ENCODE measurements at places on chromosomes 12 and 14.
A peak's percentile ranks its signal among the peaks of the same experiment; 100 is the strongest.

GRCh38 chr12:5694759-5695409, 250.2 kb downstream of the ANO2 start:
- no peak for DNase-seq

DNA sequence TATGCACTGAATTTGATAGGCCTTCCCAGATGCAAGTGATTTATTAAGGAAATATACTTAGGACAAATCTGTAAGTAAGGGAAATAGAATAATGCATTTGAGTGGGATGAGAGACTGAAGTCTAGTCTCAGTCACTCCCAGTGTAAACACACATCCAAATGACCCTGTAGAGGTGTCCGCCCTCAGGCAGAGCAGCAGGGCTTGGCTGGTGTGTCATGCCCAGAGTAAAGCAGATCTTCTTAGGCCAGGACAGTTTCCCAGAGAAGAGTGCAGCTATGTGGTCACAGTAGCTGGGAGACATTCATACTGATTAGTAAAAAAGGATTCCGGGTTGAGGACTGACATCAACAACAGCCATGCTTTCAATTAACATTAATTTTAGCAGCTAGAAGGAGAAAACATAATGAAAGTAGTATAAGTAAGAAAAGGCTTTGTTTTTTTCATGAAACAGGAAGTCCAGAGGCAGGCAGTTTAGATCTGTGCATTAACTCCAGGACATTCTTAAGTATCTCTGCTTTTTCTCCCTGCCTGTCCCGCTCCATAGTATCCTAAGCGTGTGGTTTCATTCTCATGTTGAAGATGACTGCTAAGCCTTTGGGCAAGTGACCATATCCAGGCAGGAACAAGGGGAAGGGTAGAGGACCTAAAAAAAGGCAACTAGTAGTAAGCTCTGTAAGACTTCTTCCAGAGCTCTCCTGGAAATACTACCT, 35.7 kb downstream of the CNTN1 start:
- DNase-seq = no peak

- DNase-seq = peak; percentile 89
Measured at GRCh38 chr12:47885012-47885501, 19.7 kb downstream of the VDR start.

DNA sequence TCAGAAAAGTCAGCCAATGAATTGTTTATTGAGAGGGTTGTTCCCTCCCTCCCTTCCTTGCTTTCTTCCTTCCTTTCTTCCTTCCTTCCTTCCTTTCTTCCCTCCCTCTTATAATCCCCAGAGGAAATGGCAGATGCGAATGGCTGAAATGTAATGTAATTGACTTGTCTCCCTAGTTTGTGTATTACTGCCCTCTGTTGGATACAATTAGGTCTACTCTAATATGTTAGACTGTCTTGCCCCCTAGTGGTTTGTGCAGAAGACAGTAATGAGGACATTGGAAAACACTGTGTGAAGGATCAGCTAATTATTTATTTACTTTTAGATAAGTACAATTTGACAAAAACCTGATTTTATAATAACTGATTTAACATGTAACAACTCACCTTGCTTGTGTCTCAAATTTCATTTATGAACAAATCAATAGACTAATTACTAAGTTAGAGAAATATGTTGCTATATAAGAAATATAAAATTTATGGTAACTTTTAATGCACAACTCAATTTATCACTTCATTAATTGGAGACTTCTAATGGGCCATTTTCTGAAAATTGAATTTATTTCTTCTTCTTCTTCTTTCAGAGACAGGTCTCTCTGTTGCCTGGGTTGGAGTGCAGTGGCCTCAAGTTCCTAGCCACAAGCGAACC, 229.8 kb upstream of the LRIG3 start:
- DNase-seq = no peak

DNA sequence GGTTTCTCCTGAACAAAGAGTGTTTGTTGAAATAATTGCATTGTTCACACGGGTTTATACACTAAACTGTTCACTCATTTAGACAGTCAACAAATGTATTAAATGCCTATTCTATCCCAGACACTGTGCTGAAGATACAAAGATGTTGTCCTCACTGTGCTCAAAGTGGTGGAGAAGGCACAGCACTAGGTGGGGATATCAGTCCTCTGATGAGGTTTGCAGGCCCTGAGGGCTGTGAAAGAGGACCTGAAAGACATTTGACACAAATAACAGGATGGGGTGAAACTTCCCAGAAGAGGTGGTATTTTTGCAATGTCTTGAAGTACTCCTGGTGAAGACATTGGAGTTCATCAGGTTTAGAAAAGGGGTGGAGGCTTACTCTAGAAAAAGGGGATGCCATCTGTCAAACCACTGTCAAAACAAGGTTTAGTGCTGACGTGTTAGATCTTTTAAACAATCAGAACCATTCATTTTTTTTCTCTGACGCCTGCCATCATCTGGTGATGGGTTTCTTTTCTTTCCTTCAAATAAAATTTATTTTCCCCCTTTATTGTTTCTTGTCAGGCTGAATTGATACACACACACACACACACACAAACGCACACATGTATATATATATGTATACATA, 69.5 kb downstream of the ACSS3 start:
- DNase-seq = no peak

GRCh38 chr12:14068961-14069360, 87.6 kb upstream of the GRIN2B start:
- no peak for DNase-seq

- DNase-seq = no peak
Measured at GRCh38 chr12:48615681-48616080, 45.8 kb upstream of the LALBA start.

- DNase-seq = no peak
Measured at GRCh38 chr12:71069311-71069710, 88.5 kb downstream of the TSPAN8 start.

GRCh38 chr12:113462117-113462774, 9.4 kb downstream of the LHX5 start:
- peak; percentile 86 for DNase-seq

DNA sequence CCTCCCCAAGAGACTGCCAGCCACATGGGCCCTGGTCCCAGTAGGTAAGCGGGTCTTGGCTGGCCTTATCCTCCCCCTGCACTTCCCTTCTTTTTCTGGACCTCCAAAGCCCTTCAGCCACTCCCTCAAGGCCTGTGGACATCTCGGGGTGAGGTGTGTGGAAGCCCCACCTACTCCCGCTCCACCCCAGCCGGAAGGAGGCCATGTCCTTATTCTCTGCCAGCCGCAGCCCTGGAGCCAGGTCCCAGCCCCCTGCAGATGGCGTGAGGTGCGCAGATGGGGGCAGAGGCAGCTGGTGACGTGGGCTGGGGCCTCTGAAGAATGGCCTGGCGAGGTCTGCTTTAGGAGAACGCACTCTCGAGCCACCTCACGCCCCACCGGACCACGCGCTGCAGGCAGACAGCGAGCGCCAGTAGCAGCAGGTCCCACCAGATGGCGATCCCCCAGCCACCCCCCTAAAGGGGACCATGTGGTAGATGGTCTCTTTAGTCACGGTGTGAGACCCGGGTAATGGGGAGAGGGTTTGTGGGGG, 167.1 kb downstream of the TSPAN9 start:
- no peak for DNase-seq

GRCh38 chr14:81427348-81428058, 27.4 kb upstream of the STON2 start:
- DNase-seq = no peak

DNA sequence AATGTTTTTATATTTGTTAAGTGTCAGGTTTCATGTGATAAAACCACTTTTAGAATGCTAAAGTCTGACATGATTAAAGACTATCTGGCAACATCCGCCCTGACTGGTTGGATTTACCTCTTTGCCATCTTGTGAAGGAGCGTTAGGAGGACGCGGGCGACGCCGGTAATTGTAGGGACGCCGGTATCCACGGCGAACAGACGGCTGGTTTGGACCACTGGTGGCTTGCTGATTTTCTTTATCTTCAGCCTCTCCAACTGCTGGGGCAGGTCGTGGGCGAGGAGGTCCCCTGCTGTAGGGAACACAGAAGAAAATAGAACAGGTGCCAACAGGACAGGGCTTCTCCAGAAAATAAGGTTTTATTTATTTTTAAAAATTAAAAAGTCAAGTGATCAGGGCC, 21.3 kb downstream of the YBX3 start:
- no peak for DNase-seq

GRCh38 chr14:54350203-54350602, 46.6 kb upstream of the CDKN3 start:
- no peak for DNase-seq

DNA sequence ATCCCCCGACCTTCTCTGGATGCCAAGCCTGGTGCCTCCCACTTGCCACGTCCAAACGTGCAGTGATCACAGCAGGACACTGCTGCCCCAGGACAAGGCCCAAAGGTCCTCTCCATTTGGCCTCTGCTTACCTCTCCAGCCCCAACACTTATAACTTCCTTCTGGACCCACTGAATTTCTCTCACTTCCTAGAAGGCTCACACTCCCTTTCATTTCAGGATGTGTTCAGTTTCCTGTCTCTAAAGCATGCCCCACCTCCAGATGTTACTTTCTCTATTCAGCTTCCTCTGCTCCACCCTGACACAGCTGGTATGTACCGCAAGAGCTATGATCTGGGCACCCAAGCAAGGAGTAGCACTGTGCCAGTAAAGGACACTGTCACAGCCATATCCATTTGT, 33.0 kb downstream of the CDKL1 start:
- DNase-seq = peak; percentile 74
